Stimulated activated CD4-positive, alpha-beta T cell treated with anti-CD3 and anti-CD28 coated beads, Interleukin-4, amount 100 ng/mL, for 24 hours (primary cell): ENCODE measurements at places on chromosomes 7 and 10.

DNA sequence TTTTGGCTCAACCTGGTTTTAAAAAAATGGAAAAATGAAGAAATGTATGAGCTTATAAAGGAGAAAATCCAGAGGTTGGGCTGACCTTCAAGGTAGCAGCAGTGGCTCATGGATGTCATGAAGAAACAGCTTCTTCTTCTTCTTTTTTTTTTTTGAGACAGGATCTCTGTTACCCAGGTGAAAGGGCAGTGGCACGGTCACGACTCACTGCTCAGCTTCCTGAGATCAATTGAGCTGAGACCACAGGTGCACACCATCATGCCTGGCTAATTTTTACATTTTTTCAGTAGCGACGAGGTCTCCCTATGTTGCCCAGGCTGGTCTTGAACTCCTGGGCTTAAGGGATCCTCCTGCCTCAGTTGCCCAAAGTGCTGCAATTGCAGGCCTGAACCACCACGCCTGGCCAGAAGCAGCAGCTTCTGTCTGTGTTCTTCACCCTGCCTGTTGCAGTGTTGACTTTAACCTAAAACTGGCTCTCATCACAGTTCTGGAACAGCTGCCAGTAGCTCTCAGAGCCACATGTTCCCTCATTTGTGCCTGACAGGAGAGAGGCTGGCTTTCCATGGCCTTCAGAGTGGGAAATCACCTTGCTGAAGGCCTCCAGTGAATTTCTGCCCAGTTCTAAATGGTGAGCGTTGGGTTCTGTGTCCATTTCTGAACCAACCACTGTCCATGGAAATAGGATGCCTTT, 117.7 kb downstream of the PFKFB3 start:
- no peak for DNase-seq

- no peak for DNase-seq
Measured at GRCh38 chr7:45122975-45123860, 11.7 kb upstream of the TBRG4 start.

DNA sequence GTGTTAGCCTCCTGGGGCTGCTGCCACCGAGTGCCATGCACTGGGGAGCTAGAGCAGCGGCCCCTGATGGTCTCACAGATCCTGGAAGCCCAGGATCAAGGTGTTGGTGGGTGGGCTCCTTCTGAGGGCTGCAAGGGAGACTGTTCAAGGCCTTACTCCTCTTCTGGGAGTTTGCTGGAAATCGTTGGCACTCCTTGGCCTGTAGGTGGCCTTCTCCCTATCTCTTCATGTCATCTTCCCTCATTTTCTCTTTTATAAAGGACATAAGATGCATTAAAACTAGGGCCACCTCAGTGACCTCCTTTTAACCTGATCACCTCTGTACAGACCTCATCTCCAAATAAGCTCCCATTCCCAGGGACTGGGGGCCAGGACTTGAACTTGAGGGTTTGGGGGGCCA, 27.0 kb upstream of the ZNF862 start:
- DNase-seq: no peak

DNA sequence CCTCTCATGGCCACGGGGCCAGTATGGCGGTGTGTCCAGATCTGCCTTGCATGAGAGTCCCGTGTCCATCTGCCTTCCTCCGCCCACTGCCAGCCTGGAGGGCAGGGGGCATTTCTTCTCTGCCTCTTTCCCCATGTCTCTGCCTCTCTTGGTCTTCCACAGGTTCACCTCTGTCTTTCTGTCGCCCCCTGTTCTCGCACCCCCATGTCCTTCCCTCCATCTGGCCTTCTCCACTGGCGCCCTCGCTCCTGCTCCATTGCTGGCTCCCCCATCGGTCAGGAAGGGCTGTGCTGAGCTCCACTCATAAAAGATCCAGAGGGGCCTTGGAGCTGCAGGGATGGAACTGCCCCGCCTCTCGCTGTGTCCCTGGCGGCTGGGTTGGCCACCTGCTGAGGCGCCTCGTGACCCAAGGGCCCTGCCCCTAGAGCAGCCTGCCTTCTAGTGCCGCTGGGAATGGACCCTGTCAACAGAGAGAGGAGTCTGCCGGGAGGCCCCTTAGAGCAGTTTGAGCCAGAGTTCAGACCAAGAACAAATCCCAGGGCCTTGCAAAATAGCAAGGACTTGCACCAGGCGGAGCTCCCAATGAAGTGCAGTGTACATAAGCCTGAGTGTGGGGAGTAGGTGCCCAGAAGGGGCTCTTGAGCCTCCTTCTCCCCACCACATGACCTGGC, 42.0 kb downstream of the GOLGA7B start:
- DNase-seq: no peak

DNA sequence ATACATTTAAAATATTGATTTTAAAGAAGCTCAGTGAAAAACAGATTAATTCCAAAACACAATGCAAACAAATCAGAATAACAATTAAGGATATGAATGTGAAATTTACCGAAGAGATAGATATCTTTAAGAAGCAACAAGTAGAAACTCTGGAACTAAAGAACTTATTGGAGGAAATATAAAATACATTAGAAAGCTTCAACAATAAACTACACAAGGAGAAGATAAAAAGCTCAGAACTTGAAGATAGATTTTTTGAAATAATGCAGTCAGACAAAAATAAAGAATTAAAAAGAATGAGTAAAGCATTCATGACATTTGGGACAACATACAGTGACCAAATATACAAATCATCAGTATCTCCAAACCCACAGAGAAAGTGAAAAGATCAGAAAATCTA, 43.2 kb downstream of the HIBADH start:
- no peak for DNase-seq

DNA sequence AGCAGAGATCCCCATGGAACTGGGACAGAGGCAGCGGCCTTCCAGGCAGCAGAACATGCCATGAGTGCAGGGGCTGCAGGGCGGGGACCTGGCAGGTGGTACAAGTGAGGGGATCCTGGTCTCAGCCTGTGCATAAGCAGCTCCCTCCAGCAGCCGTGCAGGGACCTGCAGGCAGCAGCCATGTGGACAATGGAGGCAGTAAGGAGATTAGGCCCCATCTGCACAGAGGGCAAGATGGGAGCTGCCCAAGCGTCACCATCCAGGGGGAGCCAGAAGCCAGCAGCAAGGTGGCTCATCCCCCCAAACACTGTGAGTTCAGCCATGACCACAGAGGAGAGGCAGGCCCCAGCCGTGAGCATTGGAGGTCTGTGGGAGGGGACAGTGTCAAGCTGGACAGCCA, 3.1 kb downstream of the DDC start:
- no peak for DNase-seq

DNA sequence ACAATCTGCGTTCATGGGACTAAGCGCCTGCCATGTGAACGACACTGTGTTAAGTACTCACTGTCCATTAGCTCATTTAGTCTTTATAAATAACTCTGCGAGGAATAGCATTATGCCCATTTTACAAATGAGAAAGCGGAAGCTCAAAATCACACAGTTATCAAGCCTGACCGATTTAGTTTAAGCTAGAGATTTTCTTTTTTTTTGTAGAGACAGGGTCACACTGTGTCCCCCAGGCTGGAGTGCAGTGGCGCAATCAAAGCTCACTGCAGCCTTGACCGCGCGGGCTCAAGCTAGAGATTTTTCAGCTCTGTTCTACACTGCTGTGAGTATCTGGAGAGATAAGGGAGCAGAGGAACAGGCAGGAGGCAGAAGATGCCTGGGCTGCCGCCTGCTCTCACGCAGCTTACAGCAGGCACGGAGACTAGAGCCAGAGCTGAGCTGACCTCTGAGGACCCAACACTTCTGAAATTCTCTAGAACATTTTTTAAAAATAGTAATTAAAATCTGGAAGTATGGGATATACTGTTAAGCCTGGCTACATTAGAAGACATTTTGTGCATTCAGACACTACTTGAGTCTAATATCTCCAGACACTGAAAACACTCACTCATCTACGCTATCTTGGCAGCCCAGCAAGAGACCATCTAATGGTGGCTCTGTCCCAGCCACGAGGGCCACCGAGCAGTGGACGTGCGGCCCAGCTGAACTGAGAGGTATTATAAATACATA, 38.7 kb downstream of the GNA12 start:
- DNase-seq: no peak

DNA sequence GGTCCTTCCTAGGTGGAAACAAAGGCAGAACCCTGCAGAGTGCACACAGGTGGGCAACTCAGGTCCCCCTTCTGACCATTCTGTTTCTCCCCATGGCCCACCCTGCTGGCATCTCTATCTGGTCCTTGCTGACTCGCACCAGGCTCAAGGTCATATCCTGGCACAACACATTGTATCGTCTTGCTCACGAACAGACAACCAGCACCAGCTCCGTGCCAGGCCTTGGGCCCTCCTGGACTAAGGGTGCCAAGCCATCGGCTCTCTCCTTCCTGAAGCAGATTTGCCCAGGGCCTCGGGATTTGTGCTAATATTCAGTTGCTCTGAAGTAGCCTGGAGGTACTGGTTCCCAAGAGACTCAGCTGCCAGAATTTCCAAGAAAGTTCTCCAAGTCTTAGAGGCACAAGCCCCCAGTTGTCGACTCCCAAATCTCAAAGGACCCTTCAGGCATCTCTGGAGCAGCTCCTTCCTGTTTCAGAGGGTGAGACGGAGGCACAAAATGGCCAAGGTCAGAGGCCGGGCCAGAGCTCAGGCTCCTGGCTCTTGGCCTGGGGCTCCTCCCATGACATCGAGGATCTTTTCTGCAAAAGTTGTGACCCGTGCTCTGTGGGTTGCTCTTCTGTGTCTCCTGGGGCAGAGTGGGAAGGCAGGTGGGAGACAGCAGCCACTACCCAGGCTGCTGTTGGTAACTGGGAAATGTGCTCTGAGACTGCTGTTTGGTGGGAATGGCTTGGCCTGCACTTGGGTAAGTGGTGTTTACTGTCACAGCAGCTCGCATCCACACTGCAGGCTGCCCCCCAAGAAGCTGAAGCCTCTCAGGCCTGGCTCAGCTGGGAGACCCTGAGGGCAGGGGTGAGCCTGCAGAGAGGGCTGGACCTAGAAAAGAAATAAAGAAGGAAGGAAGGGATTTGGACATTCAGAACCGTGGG, 121.3 kb downstream of the RGS10 start:
- DNase-seq: no peak

DNA sequence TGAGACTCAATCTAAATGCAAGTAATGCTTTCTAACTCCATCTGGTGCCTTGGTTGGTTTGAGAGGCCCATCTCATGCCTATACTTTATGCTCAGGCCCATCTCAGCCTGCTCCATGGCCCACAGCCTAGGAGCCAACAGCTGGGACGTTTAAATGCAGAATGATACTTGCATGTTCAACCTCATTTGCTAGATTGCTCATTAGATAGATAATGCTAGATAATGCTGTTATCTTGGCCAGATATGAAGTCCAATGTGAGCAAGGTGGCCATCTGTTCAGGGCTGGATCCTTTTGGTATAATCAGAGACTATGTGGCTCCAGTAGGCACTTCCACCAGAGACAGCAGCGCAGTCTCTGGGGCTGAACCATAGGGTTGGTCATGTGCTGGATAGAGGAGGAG, 321.6 kb upstream of the PHYHIPL start:
- DNase-seq: no peak
